ENCODE measurements at places on chromosomes 3 and 15. TPM values are rescaled to one million over a fixed set of nuclear protein-coding genes. Genes with fewer than 3 reads are reported as not detected.
A peak's percentile ranks its signal among the peaks of the same experiment; 100 is the strongest.

GRCh38 chr3:8653800-8654408 lies 9.3 kb upstream of the SSUH2 start:
- no peaks in the 10 kb centered on the region for H3K4me1 ChIP-seq
- H3K4me3 ChIP-seq, result no peak overlapping the region
- no peaks in the 10 kb centered on the region for H3K36me3 ChIP-seq
- H3K27me3 ChIP-seq, result no peaks in the 10 kb centered on the region
- H3K27ac ChIP-seq, result no peak overlapping the region

- no peaks in the 10 kb centered on the region for H3K27me3 ChIP-seq
- peak overlapping the region; percentile 77 for H3K27ac ChIP-seq
- H3K4me3 ChIP-seq, result peak overlapping the region; percentile 30
- peak; percentile 75 for DNase-seq
These were observed 3.1 kb downstream of the KAT2B start for GRCh38 chr3:20043396-20043795.

DNA sequence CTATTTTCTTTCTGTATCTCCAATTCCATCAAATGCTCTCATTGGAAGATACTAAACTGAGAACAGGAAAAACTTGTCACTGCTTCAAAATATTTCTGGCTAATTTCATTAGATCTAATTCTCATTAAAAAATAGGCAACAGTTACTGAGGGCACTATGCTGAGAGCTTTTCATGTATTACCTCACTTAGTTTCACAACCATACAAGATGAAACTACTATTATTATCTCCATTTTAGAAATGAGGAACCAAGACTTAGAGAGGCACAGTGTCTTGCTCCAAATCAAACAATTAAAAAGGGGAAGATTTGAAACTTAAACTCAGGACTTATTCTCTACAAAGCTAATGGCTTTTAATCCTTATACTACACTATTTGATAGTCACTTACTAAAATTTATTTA lies 7.2 kb upstream of the OTOL1 start:
- no peaks in the 10 kb centered on the region for H3K36me3 ChIP-seq
- no peak for DNase-seq
- H3K27me3 ChIP-seq, result no peaks in the 10 kb centered on the region
- H3K27ac ChIP-seq, result no peak overlapping the region
- H3K4me1 ChIP-seq, result no peaks in the 10 kb centered on the region
- no peak overlapping the region for H3K4me3 ChIP-seq

DNA sequence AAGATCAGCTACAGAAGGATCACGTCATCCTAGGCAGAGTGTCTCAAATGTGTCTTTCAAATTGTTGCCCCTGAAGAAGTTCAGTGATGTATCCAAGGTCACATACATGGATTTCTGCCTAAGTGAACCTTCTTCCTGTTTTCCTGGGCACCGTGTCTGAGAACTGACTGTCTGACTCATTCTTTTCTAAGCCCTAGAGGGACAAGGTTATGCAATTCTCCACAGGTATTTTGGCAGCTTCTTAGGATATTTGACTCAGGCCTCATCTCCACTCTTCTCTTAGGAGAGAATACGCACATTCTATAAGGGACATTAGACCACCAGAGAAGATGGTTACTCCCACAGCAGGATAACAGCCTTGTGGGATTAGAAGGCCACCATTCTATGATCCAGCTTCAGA lies 391.9 kb upstream of the THBS1 start:
- no peak for DNase-seq
- H3K27ac ChIP-seq, result peak overlapping the region; percentile 62
- no peak overlapping the region for H3K4me3 ChIP-seq
- H3K27me3 ChIP-seq, result no peaks in the 10 kb centered on the region
- no peaks in the 10 kb centered on the region for H3K36me3 ChIP-seq

DNA sequence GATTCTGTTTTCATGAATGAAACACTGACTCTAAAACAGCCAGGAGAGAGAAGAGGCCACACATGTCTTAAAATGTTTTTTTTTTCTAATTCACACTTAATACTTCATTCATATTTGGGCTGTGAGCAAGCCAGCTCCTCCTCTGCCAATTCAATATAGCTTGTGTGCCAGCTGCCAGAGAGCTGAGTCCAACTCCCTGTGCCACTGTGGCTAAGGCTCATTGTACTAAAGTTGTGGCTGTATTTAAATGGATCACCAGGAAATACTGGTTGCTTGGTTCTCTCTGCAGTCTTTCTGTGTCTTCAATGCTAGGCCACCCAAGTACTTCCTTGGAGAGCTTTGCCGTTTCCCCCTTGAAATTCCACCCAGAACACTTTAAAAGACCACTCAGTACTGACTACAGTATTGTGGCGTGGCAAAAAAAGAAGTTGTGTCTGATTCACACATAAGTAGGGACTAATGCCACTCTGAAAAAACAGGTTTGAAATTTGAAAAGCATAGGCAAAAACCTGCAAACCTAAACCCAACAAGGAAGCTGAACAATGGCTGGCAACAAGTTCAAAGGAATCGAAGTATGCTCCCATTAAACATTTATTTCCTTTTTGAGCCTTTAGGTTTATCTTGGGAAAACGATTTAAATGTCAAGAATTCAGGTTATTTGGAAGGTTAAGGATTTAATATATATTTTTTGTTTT lies 524.7 kb downstream of the DIPK2A start:
- DNase-seq, result no peak
- no peaks in the 10 kb centered on the region for H3K27me3 ChIP-seq
- no peak overlapping the region for H3K4me3 ChIP-seq
- H3K27ac ChIP-seq, result peak overlapping the region; percentile 14
- H3K36me3 ChIP-seq, result no peaks in the 10 kb centered on the region
- H3K4me1 ChIP-seq, result no peaks in the 10 kb centered on the region

Gene MASP1
- 0.33 TPM for total RNA-seq

Gene CCK
- total RNA-seq, result not detected

DNA sequence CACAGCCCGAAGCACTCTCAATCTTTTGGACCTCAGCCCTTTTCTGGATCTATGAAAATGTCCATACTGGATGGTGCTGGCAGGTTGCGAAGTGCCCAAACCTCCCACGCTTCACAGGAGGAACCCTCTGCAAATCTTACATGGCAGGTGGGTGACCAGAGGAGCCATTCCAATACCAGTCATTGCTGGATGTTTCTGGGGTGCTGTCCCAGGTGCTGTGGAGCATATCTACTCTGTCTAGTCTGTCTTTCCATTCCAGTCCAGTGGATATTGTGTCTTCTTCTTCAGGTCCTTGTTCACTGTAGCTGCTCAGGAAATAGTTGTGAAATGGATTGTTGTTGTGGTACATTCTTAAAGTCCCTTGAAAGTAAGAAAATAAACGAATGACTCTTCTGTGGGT lies 10.7 kb upstream of the ADIPOQ start:
- no peak overlapping the region for H3K4me3 ChIP-seq
- no peaks in the 10 kb centered on the region for H3K27me3 ChIP-seq
- H3K27ac ChIP-seq, result no peak overlapping the region
- no peaks in the 10 kb centered on the region for H3K36me3 ChIP-seq
- DNase-seq, result no peak
- H3K4me1 ChIP-seq, result no peaks in the 10 kb centered on the region

GRCh38 chr15:59993950-59994401 lies 10.1 kb upstream of the FOXB1 start:
- no peak for DNase-seq
- no peaks in the 10 kb centered on the region for H3K4me1 ChIP-seq
- no peak overlapping the region for H3K4me3 ChIP-seq
- H3K36me3 ChIP-seq, result no peaks in the 10 kb centered on the region
- H3K27me3 ChIP-seq, result peaks cover 87% of the 10 kb centered on the region

- H3K36me3 ChIP-seq, result no peaks in the 10 kb centered on the region
- H3K27me3 ChIP-seq, result no peaks in the 10 kb centered on the region
- H3K4me3 ChIP-seq, result peak overlapping the region; percentile 24
- peaks cover 38% of the 10 kb centered on the region for H3K4me1 ChIP-seq
- DNase-seq, result no peak
These were observed 152.3 kb downstream of the IGF1R start for GRCh38 chr15:98800437-98801233.

Gene TAGLN3
- not detected for total RNA-seq

DNA sequence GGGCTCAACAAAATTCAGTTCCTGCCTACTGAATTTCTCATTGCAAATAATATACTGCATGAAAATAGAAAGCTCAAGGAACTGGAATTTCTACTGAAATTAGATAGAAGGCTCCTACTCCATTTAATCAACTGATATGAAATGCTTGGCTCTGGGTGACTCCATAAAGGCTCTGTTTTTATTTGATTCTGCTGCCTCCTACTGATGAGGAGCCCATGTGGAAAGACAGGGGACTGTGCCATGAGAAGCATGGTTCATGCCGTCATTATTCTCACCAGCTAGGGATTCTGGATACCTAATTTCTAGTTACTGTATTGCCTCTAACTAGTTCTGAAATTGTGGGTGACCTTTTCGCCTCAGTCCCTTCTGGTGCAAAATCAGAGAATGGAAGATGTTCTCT lies 366.2 kb upstream of the DPH6 start:
- no peaks in the 10 kb centered on the region for H3K27me3 ChIP-seq
- H3K4me3 ChIP-seq, result no peak overlapping the region
- H3K36me3 ChIP-seq, result no peaks in the 10 kb centered on the region
- no peak for DNase-seq
- no peaks in the 10 kb centered on the region for H3K4me1 ChIP-seq
- no peak overlapping the region for H3K27ac ChIP-seq

Gene CD96
- 1.4 TPM for total RNA-seq

Gene OR5K2
- total RNA-seq, result not detected

Gene ITGA11
- 7.8 TPM for total RNA-seq

- no peaks in the 10 kb centered on the region for H3K4me1 ChIP-seq
- H3K27ac ChIP-seq, result no peak overlapping the region
- H3K36me3 ChIP-seq, result no peaks in the 10 kb centered on the region
- no peak for DNase-seq
- no peaks in the 10 kb centered on the region for H3K27me3 ChIP-seq
These were observed 309.1 kb downstream of the TUSC7 start for GRCh38 chr3:117018655-117019054.

Gene HAUS2
- total RNA-seq, result 29.3 TPM

- no peak overlapping the region for H3K4me3 ChIP-seq
- H3K4me1 ChIP-seq, result no peaks in the 10 kb centered on the region
- DNase-seq, result no peak
- H3K27me3 ChIP-seq, result no peaks in the 10 kb centered on the region
- no peaks in the 10 kb centered on the region for H3K36me3 ChIP-seq
- H3K27ac ChIP-seq, result no peak overlapping the region
These were observed 1.7 kb upstream of the NME9 start for GRCh38 chr3:138331143-138331894.

Gene IDH2
- 58.7 TPM for total RNA-seq

GRCh38 chr3:44323341-44323955 lies 15.1 kb upstream of the TCAIM start:
- no peaks in the 10 kb centered on the region for H3K36me3 ChIP-seq
- peak; percentile 34 for DNase-seq
- no peak overlapping the region for H3K27ac ChIP-seq

DNA sequence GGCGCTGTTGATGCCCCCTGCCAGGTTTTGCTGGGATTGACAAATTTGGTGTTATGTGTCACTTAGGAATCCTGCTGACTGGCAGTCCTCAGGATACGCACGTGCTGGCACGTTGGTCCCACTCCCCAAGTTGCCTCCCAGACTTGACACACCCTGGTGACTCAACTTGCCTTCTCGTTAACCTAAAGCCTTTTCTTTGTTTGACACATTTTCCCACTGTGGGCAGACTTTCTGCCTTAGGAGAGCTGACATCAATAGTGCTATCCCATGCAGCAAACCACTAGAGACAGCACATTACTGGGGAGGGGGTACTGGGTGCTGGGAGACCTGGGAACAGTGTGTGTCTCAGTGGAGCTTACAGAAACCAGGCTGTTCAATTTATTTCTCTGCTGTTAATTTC lies 104.3 kb downstream of the OXNAD1 start:
- no peak overlapping the region for H3K27ac ChIP-seq
- H3K36me3 ChIP-seq, result no peaks in the 10 kb centered on the region
- H3K4me1 ChIP-seq, result no peaks in the 10 kb centered on the region
- no peaks in the 10 kb centered on the region for H3K27me3 ChIP-seq
- no peak overlapping the region for H3K4me3 ChIP-seq

DNA sequence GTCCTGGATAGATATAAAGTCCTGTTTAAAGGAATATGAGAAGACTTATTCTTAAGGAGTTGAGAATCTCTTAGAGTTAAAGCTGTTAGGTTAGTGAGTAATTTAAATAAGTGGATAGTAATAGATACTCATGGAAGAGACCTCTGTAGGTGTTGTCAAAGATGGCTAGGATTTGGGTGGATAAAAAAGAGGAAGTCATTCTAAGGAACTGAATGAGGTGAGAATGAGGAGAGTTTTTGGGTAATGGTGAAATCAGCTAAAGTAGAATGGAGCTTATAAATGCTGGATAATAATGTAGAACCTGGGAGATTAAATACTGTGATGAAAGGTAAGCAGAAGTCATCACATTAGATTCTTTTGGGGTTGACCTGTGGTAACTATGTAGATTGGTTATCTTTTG lies 8.1 kb downstream of the ARIH1 start:
- H3K4me1 ChIP-seq, result peaks cover 12% of the 10 kb centered on the region
- no peaks in the 10 kb centered on the region for H3K36me3 ChIP-seq

GRCh38 chr3:11494131-11494916 lies 149.4 kb downstream of the VGLL4 start:
- H3K4me1 ChIP-seq, result no peaks in the 10 kb centered on the region
- H3K36me3 ChIP-seq, result no peaks in the 10 kb centered on the region
- DNase-seq, result no peak
- H3K27ac ChIP-seq, result no peak overlapping the region

DNA sequence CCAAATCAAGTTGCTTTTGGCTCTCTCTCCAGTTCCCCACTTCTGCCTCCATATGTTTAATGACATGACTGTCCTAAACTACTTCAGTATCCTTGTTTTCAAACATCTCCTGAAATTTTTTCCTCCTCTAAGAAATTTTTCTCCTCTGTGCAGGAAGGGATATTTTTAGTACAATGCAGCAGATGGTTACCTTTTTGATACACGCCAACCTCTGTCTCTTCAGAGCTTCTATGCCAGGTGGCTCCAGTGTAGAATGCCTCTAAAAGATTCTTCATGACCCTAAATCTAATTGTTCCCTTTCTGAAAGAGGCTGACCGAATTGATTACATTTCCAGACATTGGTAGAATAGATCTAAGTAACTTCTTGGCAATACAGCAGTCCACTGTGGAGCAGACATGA lies 33.7 kb downstream of the TMOD3 start:
- no peak for DNase-seq
- H3K27ac ChIP-seq, result no peak overlapping the region
- no peaks in the 10 kb centered on the region for H3K27me3 ChIP-seq
- H3K36me3 ChIP-seq, result no peaks in the 10 kb centered on the region
- no peak overlapping the region for H3K4me3 ChIP-seq
- no peaks in the 10 kb centered on the region for H3K4me1 ChIP-seq

Gene C3orf22
- not detected for total RNA-seq

DNA sequence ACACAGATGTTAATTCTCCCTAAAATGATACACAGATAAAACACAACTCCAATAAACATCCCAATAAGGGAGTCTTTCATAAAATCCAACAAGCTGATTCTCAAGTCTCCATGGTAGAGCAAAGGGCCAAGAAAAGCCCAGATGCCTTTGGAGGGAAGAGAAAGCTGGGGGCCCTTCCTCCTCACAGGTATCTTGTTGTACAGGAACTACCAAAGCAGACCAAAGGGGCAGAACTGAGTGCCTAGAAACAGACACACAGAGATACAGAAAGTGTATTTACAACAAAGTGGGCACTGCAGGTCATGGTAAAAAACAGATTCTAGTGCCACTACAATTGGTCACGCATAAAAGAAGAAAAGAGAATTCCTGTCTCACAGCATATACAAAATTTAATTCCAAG lies 87.2 kb upstream of the NSMCE3 start:
- H3K27ac ChIP-seq, result no peak overlapping the region
- peaks cover 3% of the 10 kb centered on the region for H3K27me3 ChIP-seq
- no peak for DNase-seq

Data from breast epithelium (tissue), 4 donors.